PC-9 (cell line): ENCODE measurements at places on chromosomes 4 and X. TPM values are rescaled to one million over a fixed set of nuclear protein-coding genes. Genes with fewer than 3 reads are reported as not detected.

Gene CA5B
- total RNA-seq, result 10.9 and 12.1 TPM in 2 replicates

Gene SPANXB1
- total RNA-seq, result 24.3 and 31.4 TPM in 2 replicates

Gene TASL
- total RNA-seq, result not detected in 2 replicates

Gene PGAM4
- not detected in 2 replicates for total RNA-seq

Gene RGN
- total RNA-seq, result 0.33 TPM in 1 of 2 replicates, not detected in the other

Gene LINC00632
- total RNA-seq, result 0.20 and 0.46 TPM in 2 replicates

Gene CITED1
- not detected in 2 replicates for total RNA-seq

Gene XAGE5
- total RNA-seq, result not detected in 2 replicates

Gene MRFAP1L1
- 51.4 and 52.1 TPM in 2 replicates for total RNA-seq

DNA sequence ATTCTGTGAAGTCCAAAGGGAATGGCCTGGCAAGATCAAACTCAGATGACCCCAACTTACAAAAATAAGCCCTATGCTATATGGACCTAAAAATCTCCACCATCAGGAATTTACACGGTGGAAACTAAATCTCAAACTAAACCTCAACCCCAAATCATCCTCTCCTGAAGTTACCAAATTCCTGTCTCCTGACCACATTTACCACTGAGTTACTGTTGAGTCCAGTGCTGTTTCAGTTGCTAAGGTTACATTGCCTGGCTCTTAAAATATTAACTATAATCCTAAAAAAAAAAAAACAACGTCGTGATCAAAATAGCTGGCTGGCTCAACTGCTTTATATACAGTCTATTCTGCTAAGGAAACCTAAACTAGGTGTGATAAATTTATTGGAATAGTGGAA, 315.2 kb upstream of the SLIT2 start:
- DNase-seq, result no peak
- H3K27me3 ChIP-seq, result no peaks in the 10 kb centered on the region
- H3K36me3 ChIP-seq, result no peaks in the 10 kb centered on the region
- no peaks in the 10 kb centered on the region for H3K4me1 ChIP-seq

DNA sequence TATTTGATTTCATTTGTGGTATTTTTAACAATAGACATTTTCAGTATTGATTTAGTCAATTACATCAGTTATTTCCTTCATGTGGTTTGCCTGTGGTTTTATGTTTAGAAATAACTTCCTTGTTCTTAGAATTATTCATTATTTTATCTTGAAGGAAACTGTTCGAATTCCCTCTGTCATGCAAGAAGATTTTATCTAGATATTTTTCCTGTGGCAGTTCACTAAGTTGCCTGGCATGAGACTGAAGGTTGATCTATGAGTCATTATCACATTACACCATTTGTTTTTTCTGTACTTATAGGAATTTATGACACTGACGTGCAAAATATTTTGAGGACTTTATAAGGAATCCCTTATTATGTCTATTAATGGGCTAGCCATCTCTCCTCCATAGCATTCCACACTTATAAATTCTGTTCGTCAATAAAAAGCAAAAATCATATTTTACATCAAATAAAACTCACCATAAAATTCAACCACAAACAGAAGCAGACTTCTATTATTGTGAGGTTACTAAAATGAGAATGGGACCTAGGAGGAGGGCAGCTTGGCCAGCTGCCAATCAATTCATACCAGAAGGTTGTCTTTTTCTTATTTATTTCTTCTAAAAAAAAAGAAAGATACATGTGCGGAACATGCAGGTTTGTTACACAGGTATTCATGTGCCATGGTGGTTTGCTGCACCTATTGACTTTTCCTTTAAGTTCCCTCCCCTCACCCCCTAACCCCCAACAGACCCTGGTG, 179.0 kb downstream of the KCNIP4 start:
- H3K4me3 ChIP-seq, result no peak overlapping the region
- H3K36me3 ChIP-seq, result no peaks in the 10 kb centered on the region
- no peak overlapping the region for H3K27ac ChIP-seq
- no peaks in the 10 kb centered on the region for H3K27me3 ChIP-seq
- DNase-seq, result no peak

DNA sequence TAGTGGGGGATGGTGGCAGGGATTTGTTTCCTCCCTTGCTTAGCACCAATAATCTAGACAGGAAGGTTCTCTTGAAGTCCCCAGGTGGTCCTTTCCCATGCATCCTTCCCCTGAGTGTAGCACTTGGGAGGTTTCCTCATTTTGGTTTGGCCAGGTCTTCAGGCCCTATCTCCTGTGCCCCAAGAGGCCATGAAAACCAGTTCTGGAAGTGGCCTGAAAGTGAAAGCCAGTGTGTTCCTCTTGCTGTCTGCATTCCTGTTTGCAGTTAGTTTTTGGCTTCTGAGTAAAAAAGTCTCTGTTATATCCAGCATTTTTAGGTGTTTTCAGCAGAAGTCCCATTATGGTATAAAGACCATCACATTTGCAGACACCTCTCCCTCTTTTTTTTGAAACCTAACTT, 59.5 kb downstream of the MTM1 start:
- no peak overlapping the region for H3K4me3 ChIP-seq
- H3K27ac ChIP-seq, result no peak overlapping the region
- H3K27me3 ChIP-seq, result no peaks in the 10 kb centered on the region
- H3K4me1 ChIP-seq, result no peaks in the 10 kb centered on the region
- DNase-seq, result no peak

GRCh38 chr4:76995776-76996175, 46.2 kb downstream of the SEPTIN11 start:
- DNase-seq, result no peak
- no peak overlapping the region for H3K4me3 ChIP-seq
- H3K4me1 ChIP-seq, result no peaks in the 10 kb centered on the region
- H3K27me3 ChIP-seq, result no peaks in the 10 kb centered on the region
- no peaks in the 10 kb centered on the region for H3K36me3 ChIP-seq
- no peak overlapping the region for H3K27ac ChIP-seq

- H3K4me1 ChIP-seq, result no peaks in the 10 kb centered on the region
- DNase-seq, result no peak
- H3K27ac ChIP-seq, result no peak overlapping the region
Observed at GRCh38 chrX:69808375-69808774, 192.5 kb downstream of the EDA start.

DNA sequence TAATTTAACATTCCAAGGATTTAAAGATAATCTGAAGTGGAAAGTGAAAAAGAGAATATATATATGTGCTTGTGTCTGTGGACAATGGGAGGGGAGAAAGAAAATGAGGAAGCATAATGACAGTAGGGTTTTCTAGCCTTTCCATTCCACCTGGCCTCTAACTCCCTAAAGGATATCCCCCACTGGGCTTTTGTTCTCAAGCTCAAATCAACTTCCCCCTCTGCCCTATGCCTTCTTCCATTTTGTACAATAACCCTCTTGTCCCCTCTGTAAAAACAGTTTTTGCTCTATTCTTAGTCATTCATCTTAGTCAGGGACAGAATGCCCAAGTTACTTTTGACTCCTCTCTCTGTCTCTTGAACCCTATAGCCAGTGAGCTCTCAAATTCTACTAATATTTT, 23.6 kb downstream of the ANTXR2 start:
- H3K4me3 ChIP-seq, result no peak overlapping the region
- no peak for DNase-seq
- H3K27ac ChIP-seq, result no peak overlapping the region
- no peaks in the 10 kb centered on the region for H3K36me3 ChIP-seq
- no peaks in the 10 kb centered on the region for H3K27me3 ChIP-seq
- H3K4me1 ChIP-seq, result no peaks in the 10 kb centered on the region

DNA sequence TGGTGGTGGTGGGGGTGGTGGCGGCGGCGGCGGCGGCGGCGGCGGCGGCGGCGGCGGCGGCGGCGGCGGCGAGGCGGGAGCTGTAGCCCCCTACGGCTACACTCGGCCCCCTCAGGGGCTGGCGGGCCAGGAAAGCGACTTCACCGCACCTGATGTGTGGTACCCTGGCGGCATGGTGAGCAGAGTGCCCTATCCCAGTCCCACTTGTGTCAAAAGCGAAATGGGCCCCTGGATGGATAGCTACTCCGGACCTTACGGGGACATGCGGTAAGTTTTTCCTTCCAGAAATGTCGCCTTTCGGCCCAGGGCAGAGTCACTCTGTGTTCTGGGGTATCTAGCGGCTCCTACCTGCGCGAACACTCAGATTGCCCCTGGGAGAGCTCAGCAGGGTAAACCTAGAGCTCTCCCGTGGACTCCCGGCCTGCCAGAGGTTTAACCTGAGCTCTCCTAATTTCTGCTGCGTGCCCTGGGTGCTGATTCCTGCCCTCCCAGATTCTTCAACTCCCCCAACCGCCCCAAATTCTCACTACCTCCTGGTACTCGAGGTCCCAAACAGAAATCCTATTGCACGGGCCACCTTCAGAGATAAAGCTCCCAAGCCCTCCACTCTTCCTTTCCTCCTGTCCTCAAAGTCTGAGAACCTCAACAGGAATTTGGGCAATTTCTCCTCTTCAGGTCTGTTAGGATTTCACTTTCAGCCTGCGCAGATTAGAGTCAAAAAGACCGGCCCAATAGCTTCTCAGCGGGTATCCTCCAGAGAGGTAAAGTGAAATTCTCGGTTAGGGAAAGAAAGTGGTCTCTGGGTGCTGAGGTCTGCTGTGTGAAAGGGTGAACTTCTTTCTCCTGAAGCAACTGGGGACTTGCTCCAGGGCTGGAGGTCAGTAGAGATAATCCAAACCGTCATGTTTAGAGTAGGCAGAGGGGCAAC, 2.9 kb downstream of the AR start:
- no peaks in the 10 kb centered on the region for H3K4me1 ChIP-seq
- H3K27me3 ChIP-seq, result peaks cover 37% of the 10 kb centered on the region
- H3K4me3 ChIP-seq, result no peak overlapping the region
- no peak overlapping the region for H3K27ac ChIP-seq
- DNase-seq, result no peak

DNA sequence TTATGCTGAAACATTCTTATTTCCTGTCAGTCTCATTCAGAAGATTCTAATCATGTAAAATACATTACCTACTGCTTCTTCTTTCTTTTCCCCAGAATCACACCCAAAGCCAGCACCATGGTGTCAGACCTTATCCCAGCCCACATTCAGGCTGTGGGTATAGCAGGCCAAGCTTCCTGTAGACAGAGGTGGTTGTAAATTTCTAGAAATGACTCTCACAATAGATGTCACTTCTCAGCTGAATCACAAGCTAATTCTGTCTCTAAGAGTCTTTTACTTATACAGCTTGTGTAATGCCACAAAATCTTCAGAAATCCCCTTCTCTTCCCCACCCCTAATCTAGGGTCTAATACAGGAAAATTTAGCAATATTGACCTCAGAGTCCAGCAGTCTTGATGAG, 239.6 kb downstream of the PARM1 start:
- no peaks in the 10 kb centered on the region for H3K27me3 ChIP-seq
- H3K36me3 ChIP-seq, result no peaks in the 10 kb centered on the region
- H3K4me1 ChIP-seq, result no peaks in the 10 kb centered on the region
- no peak for DNase-seq
- H3K4me3 ChIP-seq, result no peak overlapping the region

DNA sequence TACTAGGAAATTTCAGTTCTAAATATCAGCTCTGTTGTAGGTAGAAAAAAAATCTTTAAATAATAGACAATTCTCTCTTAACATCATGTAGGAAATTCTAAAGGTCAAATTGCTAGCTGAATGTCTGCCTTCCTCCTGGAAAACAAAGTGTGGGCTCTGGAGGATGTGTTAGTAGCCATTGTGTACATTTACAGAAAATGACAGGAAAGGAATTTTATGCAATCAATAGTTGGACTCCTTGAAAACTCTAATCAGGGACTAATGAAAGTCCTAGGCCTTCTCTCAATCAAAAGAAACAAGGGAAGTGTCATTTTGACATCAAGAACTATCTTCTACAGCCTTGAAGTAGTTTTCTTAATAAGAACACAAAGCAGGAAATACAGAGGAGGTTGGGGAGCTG, 174.6 kb downstream of the ANKRD50 start:
- H3K36me3 ChIP-seq, result no peaks in the 10 kb centered on the region
- no peak overlapping the region for H3K4me3 ChIP-seq
- no peaks in the 10 kb centered on the region for H3K27me3 ChIP-seq
- no peak for DNase-seq

- H3K27me3 ChIP-seq, result no peaks in the 10 kb centered on the region
- H3K4me3 ChIP-seq, result peak overlapping the region; percentile 90; the same call in 1 of the 2 replicates
- no peak for DNase-seq
- peaks cover 35% of the 10 kb centered on the region for H3K4me1 ChIP-seq
Observed at GRCh38 chr4:99947608-99948007, 1.2 kb upstream of the DNAJB14 start.

- H3K27ac ChIP-seq, result peak overlapping the region; percentile 76
- H3K27me3 ChIP-seq, result no peaks in the 10 kb centered on the region
- peaks cover 29% of the 10 kb centered on the region for H3K4me1 ChIP-seq
- H3K4me3 ChIP-seq, result peak overlapping the region; percentile 21; the same call in 1 of the 2 replicates
Observed at GRCh38 chr4:52837716-52838558, 24.2 kb upstream of the RASL11B start.

DNA sequence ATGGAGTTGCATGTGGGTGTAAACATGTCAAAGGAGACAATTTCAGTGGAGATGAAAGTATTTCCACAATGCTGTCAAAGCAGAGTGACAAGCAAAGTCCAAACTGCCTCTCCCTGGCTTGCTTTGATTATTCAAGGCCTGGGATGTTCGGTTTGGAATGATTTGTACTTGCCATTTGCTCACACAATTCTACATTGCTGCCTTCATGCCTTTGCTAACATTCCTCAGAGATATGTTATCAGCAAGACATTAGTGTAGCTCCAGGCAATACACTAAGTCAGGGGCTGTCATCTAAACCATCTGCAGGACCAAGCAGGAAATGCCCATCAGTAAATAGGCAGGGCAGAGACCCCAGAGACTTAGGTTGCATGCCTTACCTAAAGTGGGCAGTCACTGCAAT, 79.6 kb upstream of the C1QTNF7 start:
- H3K4me3 ChIP-seq, result no peak overlapping the region
- no peaks in the 10 kb centered on the region for H3K36me3 ChIP-seq
- no peak overlapping the region for H3K27ac ChIP-seq
- H3K4me1 ChIP-seq, result no peaks in the 10 kb centered on the region
- H3K27me3 ChIP-seq, result 0 out of 2 replicates have a peak, but pooled peaks cover 6% of the 10 kb centered on the region

GRCh38 chr4:52711834-52712250, 39.4 kb downstream of the ERVMER34-1 start:
- no peak overlapping the region for H3K27ac ChIP-seq
- peak overlapping the region; percentile 79; the same call in 1 of the 2 replicates for H3K4me3 ChIP-seq
- peaks cover 23% of the 10 kb centered on the region for H3K4me1 ChIP-seq

- H3K27ac ChIP-seq, result peak overlapping the region; percentile 20; the same call in 1 of the 2 replicates
- peaks cover 9% of the 10 kb centered on the region for H3K4me1 ChIP-seq
- H3K36me3 ChIP-seq, result no peaks in the 10 kb centered on the region
- DNase-seq, result peak; percentile 63
- H3K27me3 ChIP-seq, result no peaks in the 10 kb centered on the region
Observed at GRCh38 chr4:141350122-141350905, 129.6 kb downstream of the ZNF330 start.

- H3K4me3 ChIP-seq, result no peak overlapping the region
- H3K27ac ChIP-seq, result no peak overlapping the region
- peak; percentile 2 for DNase-seq
- H3K36me3 ChIP-seq, result no peaks in the 10 kb centered on the region
Observed at GRCh38 chrX:40468033-40468846, 112.5 kb upstream of the ATP6AP2 start.

- peak; percentile 39 for DNase-seq
- H3K27ac ChIP-seq, result 0 out of 2 replicates have a peak overlapping the region, but pooled peaks have one; percentile 50
- H3K4me1 ChIP-seq, result peaks cover 22% of the 10 kb centered on the region
- H3K36me3 ChIP-seq, result no peaks in the 10 kb centered on the region
- H3K4me3 ChIP-seq, result peak overlapping the region; percentile 5; the same call in 1 of the 2 replicates
Observed at GRCh38 chrX:1248331-1249061, 20.1 kb upstream of the CSF2RA start.

GRCh38 chr4:139817657-139818452, 152.2 kb downstream of the MGST2 start:
- H3K27me3 ChIP-seq, result no peaks in the 10 kb centered on the region
- no peak overlapping the region for H3K27ac ChIP-seq
